ENCODE measurements at places on chromosomes 3 and 15.

DNA sequence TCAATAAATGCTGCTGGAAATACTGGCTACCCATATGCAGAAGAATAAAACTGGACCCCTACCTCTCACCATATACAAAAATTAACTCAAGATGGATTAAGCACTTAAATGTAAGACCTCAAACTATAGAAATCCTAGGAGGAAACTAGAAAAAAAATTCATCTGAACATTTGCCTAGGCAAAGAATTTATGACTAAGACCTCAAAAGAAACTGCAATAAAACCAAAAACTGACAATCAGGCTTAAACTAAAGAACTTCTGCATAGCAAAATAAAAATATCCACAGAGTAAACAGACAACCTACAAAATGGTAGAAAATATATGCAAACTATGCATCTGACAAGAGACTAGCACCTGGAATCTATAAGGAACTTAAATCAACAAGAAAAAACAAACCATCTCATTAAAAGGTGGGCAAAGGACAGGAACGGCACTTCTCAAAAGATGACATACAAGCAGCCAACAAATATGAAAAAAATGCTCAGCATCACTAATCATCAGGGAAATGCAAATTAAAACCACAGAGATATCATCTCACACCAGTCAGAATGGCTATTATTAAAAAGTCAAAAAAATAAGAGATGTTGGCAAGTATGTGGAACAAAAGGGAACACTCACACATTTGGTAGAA, 47.0 kb downstream of the MYO9A start:
- DNase-seq: no peak

DNA sequence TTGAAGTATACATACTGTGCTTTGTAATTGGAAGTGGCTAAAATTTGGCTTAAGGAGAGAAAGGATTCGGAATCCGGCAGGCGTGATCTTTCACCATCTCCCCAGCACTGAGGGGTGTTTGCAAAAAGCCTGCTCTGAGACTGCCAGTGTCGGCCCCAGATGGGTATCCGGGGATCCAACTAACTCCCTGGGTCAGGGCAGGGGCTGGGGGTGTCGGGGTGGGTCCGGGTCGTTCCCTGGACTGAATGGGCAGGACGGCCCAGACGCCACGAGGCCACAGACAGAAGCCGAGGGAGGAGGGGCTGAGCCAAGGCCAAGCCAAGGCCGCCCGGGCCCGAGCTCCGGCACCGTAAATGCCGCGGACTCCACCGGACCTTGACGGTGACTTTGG, 349 bp downstream of the PPIB start:
- DNase-seq: no peak

GRCh38 chr3:22157848-22158247, 406.8 kb upstream of the ZNF385D start:
- no peak for DNase-seq

DNA sequence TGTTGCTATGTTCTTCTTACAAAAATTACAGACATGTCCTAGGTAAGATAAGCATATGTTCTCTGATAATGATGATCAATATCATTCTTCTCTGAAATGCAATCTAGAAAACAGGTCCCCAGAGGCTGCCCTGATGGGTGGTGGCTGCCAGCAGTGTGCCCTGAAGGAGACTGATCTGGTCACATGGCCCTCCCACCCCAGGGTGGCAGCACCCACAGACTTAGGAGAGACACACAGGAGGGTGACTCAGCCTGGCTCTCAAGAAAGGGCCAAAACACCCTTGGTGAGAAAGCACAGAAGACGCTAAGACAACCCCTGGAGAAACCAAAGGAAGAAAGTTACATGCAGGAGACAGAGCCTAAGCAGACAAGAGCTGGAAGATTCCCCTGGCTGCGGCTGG, 203.7 kb downstream of the TJP1 start:
- no peak for DNase-seq

DNA sequence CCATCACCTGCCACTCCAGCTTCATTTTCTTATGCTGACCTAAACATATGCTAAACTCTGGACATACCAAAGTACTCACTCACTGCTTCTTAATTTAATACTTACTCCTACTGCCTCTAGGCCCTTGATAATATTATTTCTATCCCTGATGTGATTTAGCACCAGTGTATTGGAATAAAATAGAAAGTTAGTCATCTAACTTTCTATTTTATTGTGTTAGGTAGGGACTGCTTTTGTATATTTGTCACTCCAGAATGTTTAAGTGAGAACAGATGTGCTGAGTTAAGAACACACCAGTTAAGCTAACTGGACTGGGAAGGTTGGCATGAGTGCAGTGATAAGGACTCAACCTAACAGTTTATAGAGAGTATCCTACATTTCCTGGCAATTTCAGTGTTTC, 6.5 kb upstream of the CLDN16 start:
- no peak for DNase-seq

DNA sequence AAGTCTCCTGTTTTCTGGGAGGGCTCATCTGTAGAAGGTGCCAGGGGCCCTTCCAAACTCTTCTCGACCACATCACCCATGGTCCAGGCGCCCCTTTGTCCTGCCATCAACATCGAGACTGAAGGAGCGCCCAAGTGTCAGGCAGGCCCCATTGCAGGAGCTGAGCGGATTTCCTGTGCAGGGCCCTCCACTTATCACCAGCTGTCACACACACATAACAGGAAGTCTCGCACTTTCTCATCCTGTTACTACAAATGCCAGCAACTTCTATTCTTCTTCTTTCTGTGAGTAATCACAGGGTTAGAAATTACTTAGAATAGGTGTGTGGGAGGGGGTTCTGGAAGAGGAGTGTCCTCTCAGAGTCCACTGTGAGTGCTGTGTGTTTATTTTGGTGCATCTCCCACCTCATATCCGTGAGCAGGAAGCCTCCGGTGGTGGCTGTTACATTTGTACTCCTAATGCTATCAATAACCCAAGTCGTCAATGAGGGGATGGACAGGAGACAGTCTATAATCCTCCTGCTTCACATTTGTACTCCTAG, at the start of gene KLHL6:
Gene KLHL6, minus strand, starts transcription at position 166 of the 541 bp plus-strand sequence. Its CDS starts 53 bp downstream, at position 113.
- DNase-seq: peak; percentile 81

DNA sequence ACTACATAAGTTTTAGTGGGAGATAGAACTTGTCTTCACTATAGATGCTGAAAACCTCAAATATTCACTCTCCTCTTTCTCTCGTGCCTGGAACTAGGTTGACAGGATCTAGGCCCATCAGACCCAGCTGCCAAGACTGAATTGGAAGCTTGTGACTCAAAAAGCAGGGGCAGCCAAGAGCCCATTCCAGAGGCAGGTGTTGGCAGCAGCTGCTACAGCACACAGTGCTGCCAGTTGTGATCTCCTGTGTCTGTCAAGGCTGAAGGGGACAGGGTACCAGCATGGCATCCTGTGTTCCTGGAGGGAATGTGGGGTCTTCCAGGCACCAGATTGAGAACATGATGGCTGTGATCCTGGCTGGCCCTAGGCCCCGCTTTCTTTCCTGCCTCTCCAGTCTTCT, 92.5 kb upstream of the MB21D2 start:
- DNase-seq: no peak

- no peak for DNase-seq
These were observed 50.2 kb upstream of the THBS1 start for GRCh38 chr15:39530480-39531342.

- DNase-seq: no peak
These were observed 58.7 kb downstream of the CHSY1 start for GRCh38 chr15:101193120-101193644.

- DNase-seq: no peak
These were observed 213.7 kb upstream of the P2RY1 start for GRCh38 chr3:152621006-152621868.

DNA sequence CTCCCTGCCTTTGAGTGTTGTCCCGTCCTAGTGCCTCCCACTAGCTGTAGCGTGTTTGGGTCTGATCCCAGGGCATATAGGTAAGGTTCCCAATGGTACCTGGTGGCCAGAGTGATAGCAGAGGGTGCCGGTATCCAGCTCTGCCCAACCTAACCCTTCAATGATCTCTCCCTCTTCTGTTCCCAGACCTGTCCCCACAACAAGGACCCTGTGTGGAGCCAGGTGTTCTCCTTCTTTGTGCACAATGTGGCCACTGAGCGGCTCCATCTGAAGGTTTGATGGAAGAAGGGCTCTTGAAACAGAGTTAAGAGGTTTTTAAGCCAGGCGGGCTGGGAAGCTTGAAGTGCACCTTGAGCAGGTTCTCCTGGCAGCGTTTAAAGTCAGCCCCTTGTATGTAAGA, 35.5 kb downstream of the ESYT3 start:
- DNase-seq: no peak

GRCh38 chr15:89912145-89912673, 543 bp downstream of the ARPIN start:
- no peak for DNase-seq

- no peak for DNase-seq
These were observed 245.7 kb upstream of the THRB start for GRCh38 chr3:24740326-24740725.

GRCh38 chr15:100598655-100599054, 3.3 kb downstream of the LINS1 start:
- no peak for DNase-seq

DNA sequence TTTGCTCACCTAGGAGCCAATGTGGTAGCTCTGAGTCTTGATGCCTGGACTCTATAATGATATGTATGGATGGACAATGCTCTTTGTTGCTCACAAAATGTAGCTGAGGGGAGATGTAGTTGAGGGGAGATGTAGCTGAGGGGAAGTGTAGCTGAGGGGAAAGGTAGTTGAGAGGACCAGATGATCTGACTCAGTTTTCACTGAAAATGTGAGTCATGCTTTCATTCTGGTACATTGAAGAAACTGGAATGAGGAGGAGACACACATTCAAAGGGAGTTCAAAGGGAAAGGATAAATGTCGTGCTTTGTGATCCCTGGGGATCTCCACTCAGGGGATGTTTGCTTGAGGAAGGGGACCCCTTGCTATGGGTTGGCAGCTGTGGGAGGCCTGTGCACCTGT, 302.9 kb upstream of the TRIM42 start:
- DNase-seq: no peak

DNA sequence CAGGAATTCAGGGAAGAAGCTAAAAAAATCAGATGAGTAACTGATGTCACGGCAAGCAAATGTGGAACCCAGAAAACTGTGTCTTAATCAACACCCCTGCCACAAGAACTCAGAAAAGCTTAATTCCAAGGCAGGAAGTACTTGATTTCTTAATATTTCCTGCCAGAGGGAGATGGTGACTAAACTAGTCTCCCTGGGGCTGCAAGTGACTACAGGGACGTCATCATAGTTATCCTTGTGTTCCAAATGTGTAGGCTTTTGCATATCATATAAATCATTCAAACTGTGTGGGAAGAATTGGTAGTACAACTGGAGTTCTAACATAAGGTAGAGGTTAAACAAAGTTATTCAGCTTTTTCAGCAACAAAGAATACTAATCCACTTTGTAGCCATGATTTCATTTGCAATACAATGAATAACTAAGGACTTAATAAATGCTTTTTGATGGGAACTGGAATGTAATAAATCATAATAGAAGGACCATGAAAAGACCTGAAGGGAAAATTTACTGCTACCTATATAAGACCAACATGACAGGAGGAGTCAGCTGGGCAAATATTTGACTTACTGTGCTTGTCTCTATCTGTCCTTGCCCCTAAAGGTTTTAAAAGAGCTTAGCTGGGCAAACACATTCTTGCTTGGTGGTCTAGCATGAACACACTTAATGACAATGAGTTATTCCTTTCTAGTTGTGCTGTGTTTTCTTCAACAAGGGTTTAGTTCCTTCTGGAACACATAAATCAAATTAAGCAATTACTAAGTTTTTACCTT, 76.0 kb upstream of the NECTIN3 start:
- no peak for DNase-seq

GRCh38 chr15:29686079-29686425, 136.2 kb downstream of the TJP1 start:
- DNase-seq: no peak

GRCh38 chr15:49171790-49172189, 1.7 kb downstream of the GALK2 start:
- DNase-seq: no peak

- no peak for DNase-seq
These were observed 8.7 kb downstream of the ATXN7 start for GRCh38 chr3:63872135-63872924.

DNA sequence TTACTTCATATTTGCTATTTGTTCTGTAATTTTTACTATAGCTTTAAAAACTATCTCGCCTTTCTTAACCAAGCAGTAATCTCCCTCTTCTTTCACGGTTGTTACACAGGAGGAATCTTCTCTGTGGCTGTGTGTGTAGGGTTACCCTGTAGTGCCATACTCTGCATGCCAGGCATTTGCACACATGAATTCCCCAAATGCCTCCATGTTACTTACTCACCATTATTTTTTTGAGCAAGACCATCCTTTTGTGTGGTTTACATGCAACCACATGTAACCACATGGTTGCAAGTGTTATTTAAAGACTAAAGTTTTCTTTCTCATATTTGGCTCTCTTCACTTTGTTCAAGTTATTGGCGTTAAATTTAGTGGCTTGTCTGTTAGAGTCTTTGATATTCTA, 45.5 kb downstream of the HPS3 start:
- peak; percentile 12 for DNase-seq

DNA sequence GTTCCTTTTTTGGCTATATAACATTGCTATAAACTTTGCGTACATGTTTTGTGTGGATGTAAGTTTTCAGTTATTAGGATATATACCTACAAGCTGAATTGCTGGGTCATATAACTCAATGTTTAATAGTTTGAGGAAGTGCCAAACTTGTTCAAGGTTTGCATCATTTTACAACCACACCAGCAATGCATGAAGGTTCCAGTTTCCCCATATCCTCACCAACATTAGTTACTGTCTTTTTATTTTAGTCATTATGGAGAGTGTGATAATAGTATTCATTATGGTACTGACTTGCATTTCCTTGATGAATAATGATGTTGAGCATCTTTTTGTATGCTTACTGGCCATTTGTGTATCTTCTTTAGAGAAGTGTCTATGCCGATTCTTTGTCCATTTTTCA, 112.3 kb downstream of the NR1I2 start:
- DNase-seq: no peak

- DNase-seq: no peak
These were observed 112.4 kb upstream of the BHLHE40 start for GRCh38 chr3:4866866-4867265.

- DNase-seq: no peak
These were observed 13.9 kb downstream of the PHLDB2 start for GRCh38 chr3:111872979-111873378.

DNA sequence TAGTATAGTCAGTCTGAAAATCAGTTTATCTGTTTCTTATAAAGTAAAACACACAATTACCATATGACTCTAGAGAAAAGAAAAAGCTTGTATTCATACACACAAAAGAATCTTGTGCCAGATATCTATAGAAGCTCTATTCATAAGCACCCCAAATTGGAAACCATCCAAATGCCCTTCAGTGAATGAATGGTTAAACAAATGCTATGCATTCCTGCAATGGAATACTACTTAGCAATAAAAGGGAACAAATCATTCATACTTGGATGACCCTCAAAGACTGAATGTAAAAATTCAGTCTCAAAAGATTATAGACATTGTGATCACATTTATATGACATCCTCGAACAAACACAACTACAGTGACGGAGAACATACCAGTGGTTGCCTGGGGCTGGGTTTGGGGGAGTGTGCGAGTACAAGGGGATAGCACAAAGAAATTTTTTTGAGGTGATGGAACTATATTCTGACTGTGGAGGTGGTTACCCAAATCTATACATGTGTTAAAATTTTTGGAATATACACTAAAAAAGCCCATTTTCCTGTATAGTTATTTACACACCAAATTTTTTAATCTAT, 680.6 kb downstream of the NTRK3 start:
- DNase-seq: no peak
